ENCODE measurements at places on chromosomes 13 and 19. TPM values are rescaled to one million over a fixed set of nuclear protein-coding genes. Genes with fewer than 3 reads are reported as not detected.
A peak's percentile ranks its signal among the peaks of the same experiment; 100 is the strongest.

DNA sequence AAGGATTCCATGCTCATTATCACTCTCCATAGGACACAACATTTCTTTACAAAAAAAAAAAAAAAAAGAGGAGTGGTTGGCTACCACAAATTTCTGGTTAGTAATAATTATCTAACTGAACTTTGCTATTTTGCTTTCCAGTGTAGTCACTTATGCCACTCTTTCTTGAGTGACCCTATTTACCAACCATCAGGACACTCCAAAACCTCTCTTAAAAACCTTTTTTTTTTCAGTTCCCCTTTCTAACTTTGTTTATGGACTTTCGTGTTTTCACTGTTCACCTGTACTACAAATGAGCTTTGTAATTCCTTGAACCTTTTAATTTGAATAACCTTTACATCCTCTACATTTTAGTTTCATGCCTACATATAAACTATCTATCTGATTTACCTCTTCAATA, 686.5 kb upstream of the PCDH9 start:
- no peak for DNase-seq

The PGLYRP1 gene
- 1.6 TPM for total RNA-seq

- no peak for DNase-seq
Measured at GRCh38 chr13:108702171-108702570, 72.8 kb downstream of the MYO16 start.

- no peak for DNase-seq
Measured at GRCh38 chr19:7550987-7551761, 15.7 kb downstream of the PNPLA6 start.

The PTH2 gene
- total RNA-seq: not detected

DNA sequence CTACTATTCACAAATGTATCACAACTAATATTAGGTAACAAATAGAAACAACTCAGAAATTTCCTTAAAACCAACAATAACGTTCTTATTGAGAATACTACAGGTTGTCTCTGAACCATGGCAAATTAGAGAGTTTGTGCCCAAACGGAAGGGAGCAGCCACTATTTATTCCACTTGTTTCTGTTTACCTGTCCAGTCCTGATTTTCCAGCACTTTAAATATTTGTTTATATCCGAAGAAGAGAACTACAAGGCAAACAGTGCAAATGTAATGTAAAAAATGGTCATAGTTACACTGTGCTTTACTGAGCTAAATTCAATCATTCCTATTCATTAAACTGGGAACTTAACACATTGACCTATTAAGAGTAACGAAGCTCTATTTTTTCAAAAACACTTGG, 9.2 kb downstream of the SUCLA2 start:
- no peak for DNase-seq

The BCAM gene
- total RNA-seq: 42.3 TPM

GRCh38 chr13:33303855-33304597, 18.5 kb upstream of the STARD13 start:
- no peak for DNase-seq

- DNase-seq: no peak
Measured at GRCh38 chr13:109764045-109764444, 22.3 kb downstream of the IRS2 start.

The ERICH4 gene
- total RNA-seq: not detected

DNA sequence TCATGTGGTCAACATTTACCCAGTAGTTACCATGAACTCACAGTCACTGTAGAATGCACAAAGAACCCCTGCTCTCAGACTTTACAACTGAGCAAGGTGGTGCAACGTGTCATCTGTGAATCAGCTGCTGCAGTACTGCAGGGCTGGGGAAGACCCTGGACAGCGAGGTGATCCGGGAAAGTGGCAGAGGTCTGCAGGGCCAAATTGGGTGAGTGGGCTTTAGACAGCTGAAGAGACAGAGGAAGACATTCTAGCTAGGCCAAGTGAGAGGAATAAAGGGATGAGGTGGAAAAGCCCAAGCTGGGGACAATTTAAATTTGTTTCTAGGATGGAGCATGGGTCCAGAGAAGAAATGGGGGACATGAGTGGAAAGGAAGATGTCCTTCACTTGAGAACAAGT, 270.5 kb downstream of the DCLK1 start:
- no peak for DNase-seq

DNA sequence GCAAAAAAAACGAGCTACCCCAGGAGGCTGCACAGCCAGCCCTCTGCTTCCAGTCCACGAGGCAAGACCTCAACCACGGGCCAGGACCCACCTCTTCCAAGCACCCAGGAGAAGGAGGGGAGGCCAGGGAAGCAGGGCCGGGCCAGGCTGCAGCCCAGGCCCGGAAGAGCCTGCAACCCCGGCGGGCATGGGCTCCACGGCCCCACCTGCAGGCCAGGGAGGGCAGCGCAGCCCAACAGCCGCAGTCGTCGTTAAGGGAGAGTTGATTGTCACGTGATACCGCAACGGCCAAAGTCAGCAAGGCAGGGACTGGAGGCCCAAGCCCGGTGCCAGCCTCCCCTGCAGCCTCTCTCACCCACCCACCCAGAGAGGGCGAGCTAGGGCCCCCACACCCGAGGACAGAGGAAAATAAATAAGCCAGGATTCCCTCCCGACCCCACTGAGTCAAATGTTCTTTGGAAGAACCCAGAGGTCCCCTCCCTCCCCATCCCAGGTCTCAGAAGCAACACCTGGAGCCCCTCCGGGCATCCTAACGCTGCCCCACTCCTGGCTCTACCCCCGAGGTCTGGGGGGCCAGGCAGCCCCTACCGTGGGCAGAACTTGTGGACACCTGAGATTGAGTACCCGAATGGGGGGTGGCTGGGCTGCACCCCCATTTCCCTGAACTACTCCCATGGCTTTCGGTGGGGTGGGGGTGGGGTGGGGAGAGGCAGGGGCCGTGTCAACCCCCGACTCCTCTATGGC, 5.2 kb upstream of the REXO1 start:
- no peak for DNase-seq

- DNase-seq: no peak
Measured at GRCh38 chr19:49997709-49998108, 27.5 kb downstream of the VRK3 start.

The EVI5L gene
- total RNA-seq: 15.4 TPM

DNA sequence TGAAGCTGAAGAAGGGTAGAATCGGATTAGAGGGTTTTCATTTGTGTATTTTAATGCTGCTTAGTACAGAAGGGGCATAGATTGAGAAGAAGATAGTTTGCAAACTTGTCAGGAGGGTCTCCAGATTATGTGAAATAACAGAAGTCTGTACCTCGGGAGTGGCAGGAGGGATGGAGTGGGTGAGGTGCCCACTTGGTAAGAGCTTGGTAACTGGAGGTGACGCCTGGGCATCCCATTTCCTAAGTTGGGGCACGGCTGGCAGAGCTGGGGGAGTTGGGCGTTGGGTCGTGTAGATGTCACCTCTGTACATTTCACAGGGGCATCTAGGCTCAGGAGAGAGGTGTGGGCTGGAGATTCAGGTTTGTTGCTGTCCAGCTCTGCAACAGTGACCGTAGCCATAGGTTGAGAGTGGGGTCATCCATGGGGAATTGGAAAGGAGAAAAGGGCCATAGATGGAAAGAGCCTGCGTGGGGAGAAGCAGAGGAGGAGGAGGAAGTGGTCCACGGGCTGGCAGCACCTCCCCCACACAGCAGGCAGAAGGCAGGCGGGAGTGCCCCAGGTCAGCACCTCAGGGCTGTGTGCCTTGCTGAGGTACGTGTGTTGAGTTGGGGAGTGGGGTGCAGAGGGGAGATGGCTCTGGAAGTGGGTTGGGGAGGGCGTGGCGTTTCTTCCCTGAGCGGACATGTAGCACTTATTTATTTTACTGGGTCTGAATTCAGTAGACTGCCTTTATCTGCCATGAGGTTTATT, 31.2 kb downstream of the MPHOSPH8 start:
- DNase-seq: no peak

The CATSPERD gene
- not detected for total RNA-seq

DNA sequence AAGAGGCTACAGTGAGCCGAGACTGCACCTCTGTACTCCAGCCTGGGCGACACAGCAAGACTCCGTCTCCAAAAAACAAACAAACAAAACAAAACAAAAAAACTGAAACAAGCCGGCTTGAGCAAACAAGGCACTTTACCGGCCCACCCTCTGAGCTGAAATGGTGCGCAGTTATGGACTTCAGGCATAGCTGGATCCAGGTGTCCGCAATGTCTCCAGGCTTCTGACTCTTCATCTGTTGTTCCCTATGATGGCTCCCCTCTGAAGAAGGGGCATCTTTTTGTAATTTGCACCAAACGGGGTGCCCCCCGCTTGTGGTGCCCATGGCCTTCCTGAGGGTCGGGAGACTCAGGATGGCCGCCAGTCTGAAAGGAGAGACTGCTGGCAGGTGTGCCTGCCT, 6.2 kb downstream of the C2CD4C start:
- DNase-seq: no peak

DNA sequence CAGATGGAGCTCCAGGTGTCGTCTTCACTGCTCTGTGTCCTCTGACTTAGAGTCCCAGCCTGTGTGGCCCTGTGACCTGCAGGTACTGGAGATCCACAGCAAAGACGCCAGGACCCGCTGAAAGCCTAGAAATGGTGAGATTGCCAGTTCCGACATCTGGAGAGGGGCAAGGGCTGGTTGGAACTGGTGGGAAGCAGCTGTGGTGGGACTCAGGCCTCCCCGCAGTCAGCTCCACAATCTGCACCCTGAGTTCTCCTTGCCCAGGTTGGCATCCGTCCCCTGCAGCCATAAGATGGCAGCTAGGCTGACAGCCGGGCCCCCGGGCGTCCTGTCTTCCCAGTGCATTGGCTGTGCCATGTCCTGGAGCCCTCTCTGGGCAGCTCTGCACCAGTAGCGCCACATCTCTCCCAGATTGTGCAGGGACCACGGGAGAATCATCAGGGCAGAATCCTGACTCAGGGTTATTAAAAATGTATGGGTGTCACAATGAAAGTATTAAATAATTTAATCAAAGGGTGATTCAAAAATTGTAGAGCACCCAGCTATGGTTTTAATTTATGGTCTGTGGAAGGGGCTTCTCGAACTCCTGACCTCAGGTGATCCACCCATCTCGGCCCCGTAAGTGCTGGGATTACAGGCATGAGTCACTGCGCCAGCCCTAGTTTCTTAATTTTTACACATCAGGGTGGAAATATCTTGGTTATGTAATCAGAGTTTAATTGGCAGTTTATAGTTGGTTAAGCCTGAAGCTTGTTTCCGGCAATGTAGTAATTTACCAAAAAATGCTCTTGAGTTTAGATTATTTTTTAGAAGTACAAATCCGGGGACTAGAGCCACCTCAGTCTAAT, 32.2 kb upstream of the ZNF681 start:
- DNase-seq: no peak

DNA sequence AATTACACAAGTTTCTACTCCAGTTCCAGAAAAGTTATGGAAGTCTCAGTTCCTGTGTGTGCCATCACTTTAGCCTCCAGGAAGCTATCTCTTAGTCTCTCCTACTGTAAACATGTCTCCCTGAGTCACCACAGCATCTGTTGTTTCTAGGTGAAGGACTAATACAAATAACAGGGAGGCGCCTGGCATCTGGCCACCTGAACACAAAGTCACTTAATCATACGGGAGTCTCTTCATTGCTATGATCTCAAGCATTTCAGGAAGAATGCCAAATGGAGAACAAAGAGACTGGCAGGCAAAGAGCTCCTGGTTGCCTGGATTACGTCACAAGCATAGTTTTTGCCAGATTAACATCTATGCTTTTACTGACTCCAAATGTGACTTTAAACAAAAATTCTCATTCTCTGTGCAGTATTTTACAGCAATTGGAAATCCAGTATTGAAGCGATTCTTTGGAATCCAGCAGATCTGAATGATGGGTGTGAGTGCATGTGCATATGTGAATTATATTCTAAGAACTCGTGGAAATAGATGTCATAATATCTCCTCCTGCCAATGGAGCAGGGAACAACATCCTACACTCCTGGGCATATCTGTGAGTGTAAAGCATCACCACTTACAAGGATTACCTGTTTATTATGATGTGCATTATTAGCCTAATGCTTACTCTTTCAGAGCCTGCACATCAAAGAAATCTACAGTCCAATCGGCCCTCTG, 572.8 kb downstream of the PCDH9 start:
- no peak for DNase-seq

The CCL25 gene
- total RNA-seq: not detected

The NPAS1 gene
- total RNA-seq: not detected

- DNase-seq: no peak
Measured at GRCh38 chr13:30808600-30808999, 73.3 kb downstream of the ALOX5AP start.

DNA sequence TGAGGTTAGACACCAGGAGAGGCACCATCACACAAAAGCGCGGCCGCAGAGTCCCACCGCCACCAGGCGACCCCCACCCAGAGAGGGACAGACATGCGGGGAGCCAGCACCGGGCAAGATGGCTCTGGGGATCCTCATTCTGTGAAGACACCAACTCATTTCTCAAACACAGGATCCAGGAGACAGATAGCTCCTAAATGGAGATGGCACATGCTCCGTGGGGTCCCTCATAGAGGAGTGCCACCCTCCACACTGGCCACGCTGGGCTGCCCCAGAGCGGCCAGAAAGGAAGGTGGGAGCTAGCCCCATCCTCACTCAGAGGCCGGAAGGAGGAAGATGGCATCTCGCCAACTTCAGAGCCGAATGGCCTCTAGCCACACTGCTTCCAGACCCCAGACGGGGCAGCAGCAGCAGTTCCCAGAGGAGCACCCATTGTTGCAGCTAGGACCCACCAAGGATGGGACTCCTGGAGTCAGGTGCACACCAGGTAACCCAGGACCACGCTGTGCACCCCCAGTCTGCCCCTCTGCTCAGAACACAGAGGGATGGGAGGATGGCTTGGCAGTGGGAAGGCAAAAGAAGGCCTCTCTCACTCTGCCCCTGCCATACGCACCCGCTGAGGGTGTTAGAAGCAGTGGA, 78.6 kb downstream of the ZIC5 start:
- DNase-seq: no peak

DNA sequence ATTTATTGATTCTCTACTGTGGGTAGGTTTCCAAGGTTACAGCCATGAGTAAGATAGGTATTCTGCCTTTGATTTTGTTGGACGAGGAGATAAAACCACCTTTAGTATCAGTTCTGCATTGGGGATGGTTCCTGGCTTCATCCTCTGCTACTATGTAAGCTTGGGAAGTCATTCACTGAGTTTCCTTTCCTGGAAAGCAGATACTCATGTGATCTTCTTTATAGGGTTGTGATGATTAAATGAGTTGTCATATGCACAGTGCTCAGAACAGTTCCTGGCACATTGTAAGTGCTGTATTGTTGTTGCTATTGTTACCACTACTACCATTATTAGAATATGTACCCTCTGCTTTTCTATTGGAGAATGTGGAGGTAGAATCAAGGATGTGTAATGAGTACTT, 13.1 kb upstream of the WTIP start:
- DNase-seq: no peak

GRCh38 chr13:79190932-79191331, 215.1 kb downstream of the RBM26 start:
- no peak for DNase-seq

The PCDH20 gene
- total RNA-seq: 0.10 TPM

DNA sequence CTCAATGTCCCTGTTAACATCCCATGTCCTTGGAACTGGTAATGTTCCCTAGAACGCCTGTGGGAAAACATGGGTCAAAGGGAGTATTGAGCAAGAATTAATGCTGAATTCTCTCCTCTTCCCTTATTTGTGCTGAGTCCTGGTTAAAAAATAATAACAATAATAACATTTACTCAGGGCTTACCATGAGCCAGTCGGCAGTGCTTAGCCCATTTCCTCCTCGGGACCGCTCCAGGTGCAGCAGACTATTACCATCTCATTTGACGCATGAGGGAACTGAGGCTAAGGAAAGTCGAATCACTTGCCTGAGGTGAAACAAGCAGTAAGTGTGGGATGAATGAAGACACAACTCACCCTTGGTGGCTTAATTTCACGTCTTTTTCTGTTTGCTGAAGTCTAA, 33.6 kb upstream of the SLC15A1 start:
- peak; percentile 5 for DNase-seq

- DNase-seq: no peak
Measured at GRCh38 chr13:27839809-27840467, 47.7 kb downstream of the GSX1 start.

Measured in mesenteric fat pad (tissue), 1 donor.